ENCODE measurements at places on chromosomes 7 and 10. TPM values are rescaled to one million over a fixed set of nuclear protein-coding genes. Genes with fewer than 3 reads are reported as not detected.

- DNase-seq, result no peak
Measured at GRCh38 chr10:5662708-5663579, 3.5 kb downstream of the ASB13 start.

Gene AGR2
- total RNA-seq, result 1.9 TPM

DNA sequence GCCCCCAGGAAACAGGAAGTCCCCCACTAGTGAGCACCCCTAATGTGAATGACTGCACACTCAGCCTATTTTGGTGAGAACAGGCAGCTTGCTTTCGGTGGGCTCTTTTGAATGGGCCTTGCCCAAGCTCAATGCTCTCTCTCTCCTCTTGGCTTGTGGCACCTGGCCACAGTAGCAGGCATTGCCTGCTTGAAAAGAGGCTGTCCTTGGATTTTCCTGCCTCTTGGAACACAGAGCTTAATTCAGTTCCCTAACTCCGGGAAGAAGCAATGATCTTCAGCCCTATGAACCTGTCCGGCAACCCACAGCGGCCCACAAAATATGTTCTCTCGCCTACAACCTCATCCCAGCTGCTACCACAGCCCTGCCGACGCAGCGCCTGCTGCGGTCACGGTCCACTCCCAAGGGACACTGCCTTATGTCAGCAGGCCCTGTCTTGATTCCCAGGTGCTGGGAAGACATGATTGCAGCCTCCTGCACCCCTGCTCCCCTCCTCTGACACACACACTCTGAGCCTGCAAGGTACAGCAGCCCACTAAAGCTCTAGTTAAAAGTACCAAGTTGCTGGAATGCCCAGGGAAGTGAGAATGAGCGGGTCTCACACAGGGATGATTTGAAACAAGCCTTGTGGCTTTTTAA is 715.5 kb upstream of the GALNT17 start:
- DNase-seq, result no peak

Gene EVX1
- total RNA-seq, result not detected

Gene DNAJC12
- total RNA-seq, result 3.3 TPM

- no peak for DNase-seq
Measured at GRCh38 chr7:30467271-30467670, 11.3 kb downstream of the NOD1 start.

Gene TMEM26
- total RNA-seq, result not detected

Gene FGL2
- total RNA-seq, result not detected

- DNase-seq, result no peak
Measured at GRCh38 chr10:117348236-117348635, 27.0 kb downstream of the PDZD8 start.

DNA sequence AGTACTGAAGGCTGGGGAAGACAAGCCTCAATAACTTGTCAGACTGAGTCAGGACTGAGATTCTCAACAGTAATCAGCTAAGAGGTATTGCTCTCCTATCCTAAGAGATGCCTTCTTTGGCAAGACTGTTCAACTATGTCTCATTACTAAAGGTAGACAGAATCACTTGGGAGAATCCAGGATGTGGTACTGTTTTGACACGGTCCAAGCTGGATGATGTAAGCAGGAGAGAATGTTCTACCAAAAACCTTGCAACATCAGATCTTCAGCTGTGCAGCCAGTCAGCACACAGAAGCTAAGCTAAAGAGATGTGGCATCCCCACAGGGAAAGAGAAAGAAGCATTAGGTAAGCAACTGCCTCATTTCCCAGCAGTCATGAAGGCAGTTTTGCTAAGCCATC is 391.4 kb downstream of the NRG3 start:
- peak; percentile 96 for DNase-seq

DNA sequence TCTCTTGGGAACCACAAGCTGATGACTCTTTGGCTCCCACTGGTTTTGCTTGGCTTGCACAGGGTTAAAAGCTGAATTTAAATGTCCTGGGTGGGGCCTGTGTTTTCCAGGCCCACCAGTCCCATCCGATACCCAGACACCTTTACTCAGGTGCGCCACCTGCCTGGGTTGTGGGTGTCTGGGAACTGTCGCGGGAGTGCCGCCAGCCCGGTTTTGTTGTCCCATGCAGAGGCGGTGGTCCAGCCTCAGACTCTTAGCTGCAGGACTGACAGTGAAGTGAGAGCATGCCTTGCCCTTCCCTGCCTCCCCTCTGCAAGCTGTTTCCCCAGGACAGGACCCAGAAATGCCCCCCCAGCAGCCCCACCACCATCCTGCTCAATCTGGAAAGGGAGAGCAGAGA is 255.6 kb upstream of the ZNF32 start:
- DNase-seq, result no peak

Gene GLI3
- 6.3 TPM for total RNA-seq

Gene SPDYE1
- total RNA-seq, result not detected

GRCh38 chr10:114603948-114604347 is 54.1 kb downstream of the ABLIM1 start:
- no peak for DNase-seq

Gene CAV2
- 385 TPM for total RNA-seq

Gene GNB2
- 245 TPM for total RNA-seq

Gene MUC3A
- 6.0 TPM for total RNA-seq

Gene SLC29A4
- 4.8 TPM for total RNA-seq

GRCh38 chr7:36638586-36639263 is 85.6 kb downstream of the AOAH start:
- no peak for DNase-seq

DNA sequence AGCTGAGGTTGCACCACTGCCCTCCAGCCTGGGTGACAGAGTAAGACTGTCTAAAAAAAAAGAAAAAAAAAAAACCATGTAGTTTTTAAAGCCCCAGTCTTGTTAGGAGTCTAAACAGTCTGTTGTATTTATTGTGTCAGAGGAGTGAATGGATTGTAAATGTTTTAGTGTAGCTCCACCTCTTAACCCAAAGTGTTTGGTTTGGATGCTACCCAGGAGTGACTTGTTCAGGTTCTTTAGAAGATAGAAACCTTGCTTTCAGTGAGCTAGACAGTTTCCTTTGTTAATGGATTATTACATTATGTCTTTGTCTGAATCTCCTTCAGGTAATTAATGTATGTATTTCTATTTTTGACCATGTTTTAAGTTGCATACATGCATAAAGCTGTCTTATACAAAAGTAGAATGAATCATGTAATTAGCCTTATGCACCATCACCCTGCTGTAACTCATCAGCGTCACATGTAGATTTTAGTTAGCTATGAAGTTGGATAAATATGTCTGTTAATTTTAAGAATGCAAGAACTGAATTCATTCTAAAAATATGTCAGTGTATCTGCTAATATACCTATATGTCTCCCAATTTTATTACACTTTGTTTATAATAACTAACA is 97.7 kb downstream of the TAF3 start:
- DNase-seq, result peak; percentile 63

Gene ASZ1
- not detected for total RNA-seq

Gene MOGAT3
- total RNA-seq, result not detected

Gene ECD
- total RNA-seq, result 37.0 TPM

DNA sequence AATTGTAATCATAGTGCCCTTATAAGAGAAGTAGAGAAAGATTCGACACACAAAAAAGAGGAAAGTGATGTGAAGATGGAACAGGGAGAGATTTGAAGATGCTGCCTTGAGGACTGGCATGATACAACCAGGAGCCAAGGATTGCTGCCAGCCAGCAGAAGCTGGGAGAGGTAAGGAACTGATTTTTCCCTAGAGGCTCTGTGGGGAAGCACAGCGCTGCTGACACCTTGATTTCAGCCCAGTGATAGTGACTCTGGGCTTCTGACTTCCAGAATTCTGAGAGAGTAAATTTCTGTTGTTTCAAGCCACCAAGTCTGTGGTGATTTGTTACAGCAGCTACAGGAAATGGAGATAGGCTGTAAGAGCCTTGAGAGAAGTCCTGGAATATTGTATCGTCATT is 98.2 kb downstream of the RAB11FIP2 start:
- DNase-seq, result no peak

GRCh38 chr10:104831272-104831671 is 190.2 kb downstream of the SORCS3 start:
- DNase-seq, result no peak

Measured in mammary epithelial cell (primary cell).